ENCODE measurements at places on chromosomes 6 and 20.

DNA sequence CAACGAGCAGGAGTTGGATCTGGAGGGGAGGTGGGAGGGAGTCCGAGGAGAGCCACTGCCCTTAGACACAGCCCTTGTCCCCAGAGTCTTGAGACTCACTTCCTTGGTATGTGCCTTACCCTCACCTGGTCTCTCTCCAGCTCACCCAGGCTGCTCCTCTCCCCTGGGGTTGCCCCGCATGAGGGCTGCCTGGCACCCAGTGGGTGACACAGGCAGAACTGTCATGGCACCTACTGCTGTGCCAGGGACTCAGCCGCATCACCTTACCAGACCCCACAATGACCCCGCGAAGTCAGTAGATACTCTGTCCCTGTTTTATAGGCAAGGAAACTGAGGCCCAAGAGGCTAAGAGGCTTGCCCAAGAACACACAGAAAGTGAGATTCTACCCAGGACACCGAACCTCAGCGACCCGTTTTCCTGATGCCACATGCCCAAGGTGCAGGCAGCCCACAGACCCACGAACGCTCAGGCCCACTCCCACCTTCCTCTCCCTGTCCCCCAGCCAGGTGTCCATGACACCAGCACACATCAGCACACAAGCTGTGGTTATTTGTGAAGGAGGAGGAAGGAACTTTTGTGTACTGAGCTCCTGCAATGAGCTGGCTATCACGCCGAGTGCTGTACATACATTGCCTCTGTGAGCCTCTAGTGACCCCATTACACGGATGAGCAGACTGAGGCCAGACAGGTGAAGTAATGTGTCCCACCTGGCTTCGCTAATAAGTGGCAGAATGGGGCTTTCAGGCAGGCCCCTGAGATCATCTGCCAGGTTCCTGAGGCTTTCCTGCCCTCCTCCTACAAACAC lies 168.1 kb downstream of the GRM4 start:
- no peak for DNase-seq

DNA sequence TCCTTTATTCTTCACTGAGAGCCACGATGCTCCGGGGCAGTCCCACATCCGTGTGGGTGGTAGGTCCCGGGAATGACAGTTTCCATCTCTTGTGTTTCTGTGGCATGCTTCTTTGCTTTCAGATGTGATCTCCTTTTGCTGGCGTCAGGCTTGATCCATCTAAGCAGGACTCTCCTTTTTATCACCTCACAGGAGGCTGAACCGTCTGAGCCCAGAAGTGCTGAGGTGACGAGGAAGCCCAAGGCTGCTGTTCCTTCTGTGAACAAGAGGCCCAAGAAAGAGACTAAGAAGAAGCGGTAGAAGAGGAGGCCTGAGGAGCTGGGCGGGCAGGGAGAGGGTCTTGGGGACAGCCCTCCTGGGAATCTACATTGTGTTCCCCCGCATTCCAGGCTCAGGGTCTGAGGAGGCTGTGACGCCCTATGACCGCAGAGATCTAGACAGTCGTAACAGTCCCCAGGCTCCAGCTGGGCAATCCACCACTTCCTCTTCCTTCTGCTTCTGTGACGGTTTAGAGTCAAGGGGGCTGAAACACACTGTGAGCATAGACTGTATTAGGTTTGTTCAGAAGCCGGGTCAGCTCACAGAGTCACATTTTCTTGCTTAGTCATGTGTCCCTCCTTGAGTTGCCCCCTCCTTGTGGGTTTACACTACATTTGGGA lies 26.8 kb downstream of the MANBAL start:
- no peak for DNase-seq

DNA sequence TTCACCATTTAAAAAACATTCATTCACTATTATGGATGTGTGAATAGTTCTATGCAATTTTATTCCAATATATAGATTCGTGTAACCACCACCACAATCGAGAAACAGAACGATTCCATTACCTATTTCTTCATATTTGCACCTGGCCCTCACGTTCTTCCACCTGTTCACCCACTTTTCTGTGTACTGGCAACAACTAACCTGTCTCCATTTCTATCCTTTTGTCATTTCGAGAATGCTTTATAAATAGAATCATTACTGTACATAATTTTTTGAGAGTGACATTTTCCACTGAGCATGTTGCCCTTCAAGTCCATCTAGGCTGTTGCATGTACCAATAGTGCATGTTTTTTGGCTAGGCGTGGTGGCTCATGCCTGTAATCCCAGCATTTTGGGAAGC lies 23.2 kb upstream of the STX11 start:
- DNase-seq, result no peak

DNA sequence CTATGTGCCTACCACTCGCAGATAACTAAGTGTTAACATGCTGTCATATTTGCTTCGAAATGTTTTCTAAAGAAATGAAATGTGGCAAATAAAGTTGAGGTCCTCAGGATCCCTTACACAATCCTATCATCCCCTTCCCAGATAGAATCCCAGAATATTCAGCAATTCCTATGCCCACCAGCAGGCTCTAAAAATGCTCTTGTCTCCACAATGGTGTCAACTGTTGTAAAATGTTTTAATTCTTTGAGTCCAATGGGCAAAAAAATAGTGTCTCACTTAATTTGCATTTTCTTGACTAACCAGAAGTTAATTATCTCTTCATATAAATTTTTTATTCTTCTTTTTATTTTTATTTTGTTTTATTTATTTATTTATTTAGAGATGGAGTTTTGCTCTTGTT lies 103.9 kb upstream of the MAP7 start:
- DNase-seq, result no peak

DNA sequence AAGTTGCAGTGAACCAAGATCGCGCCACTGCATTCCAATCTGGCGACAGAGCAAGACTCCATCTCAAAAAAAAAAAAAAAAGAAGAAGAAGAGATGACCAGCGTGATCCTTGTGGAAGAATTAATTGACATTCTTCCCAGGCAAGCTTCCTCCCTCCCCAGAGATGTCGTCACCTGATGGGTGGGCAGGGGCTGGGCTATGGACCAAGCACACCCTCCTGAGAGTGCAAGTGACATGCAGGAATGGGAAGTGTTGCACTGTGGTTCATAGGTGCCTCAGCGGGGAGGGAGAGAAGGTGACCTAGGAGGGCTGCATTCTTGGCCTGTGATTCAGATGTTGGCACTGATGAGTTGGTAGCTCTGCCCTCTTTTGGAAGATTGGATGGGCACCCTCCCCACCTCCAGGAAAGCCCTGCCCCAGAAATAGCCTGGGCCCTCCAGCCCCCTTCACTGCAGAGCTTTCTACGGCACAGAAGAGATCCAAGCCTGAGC lies 37.8 kb downstream of the TAF8 start:
- no peak for DNase-seq

DNA sequence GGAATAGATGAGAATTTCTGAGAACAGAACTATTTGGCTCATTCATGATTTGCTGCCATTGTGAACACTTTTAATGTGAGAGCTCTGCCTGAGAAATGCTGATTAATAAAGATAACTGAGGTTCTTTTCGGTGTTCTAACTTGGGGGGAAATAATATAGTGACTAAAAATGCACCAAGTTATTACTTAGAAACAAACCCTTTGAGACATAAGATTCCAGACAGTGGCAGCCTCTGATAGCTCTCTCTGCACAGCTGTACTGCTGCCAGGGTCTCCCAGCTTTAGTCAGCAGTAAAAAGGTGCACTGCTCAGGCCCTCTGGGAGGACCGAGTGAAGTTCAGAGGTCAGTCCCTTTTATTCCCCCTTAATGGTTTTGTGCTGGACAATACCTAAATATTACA lies 2.5 kb upstream of the PRDM1 start:
- DNase-seq, result no peak

GRCh38 chr20:42082611-42083010 lies 464.4 kb upstream of the CHD6 start:
- DNase-seq, result no peak

- DNase-seq, result no peak
These were observed 138.4 kb downstream of the ELOVL4 start for GRCh38 chr6:79808921-79809320.

DNA sequence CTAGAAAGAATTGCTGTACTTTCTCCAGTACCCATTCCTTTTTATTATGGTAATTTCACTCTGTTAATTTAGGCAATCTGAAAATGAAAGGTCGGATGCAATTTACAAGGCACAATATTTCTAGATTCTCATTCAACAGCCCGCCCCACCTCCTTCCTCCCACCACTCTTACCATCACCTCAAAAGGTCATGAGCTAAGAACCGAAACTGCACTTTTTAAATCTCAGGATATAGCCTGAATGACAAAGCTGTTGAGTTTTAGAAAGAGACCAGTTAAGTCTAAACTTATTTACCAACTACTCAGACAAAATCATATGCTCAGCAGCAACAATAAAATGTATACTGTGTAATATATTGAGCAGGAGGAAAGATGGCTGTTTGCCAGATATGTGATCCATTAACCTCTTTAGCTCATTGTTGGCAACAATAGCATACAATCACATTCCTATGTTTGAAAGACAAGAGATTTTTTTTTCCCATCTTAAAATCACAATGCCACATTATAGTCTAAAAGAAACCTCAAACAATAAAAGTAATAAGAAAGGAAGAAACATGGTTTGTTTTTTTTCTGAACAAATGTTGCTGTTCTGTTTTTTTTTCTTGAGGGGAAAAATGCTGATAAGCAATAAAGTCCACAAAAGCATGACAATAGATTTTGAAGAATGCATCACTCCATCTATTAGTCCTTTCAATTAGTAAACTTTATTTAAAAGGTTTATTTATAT lies 1.6 kb upstream of the HS3ST5 start:
- DNase-seq, result no peak

All from fibroblast of the conjunctiva (primary cell).